ENCODE measurements at places on chromosomes 13 and 19.

DNA sequence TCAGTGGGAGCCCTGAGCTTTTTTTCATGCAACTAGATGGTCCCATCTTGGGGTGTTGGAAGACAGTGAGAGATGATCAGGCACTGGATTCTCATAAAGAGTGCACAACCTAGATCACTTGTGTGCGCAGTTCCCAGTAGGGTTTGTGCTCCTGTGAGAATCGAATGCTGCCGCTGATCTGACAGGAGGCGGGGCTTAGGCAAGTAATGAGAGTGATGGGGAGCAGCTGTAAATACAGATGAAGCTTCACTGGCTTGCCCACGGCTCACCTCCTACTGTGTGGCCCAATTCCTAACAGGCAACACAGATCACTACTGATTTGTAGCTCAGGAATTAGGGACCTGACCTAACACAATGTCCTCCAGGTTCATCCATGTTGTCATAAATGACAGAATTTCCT is 43.6 kb upstream of the UBAC2 start:
- no peak for DNase-seq

GRCh38 chr13:105272660-105273631 is 1262.5 kb downstream of the EFNB2 start:
- DNase-seq = no peak

DNA sequence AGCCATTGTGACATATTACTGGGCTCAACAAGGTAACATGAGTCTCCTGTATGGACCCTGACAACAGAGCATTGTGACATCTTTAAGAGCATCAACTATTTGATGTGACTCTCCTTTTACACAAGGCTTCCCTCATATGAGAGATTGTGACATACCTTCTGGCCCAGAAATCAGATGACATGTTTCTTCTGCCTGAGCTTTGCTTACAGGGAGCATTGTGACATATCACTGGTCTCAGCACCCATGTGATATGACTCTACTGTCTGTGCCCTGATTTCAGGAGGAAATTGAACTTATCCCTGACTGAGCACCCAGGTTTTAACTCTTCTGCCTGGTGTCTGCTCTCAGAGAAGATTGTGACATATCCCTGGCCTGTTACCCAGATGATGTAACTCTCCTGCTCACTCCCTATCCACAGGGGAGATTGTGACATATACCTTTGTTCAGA is 15.9 kb upstream of the ZNF681 start:
- DNase-seq = no peak

DNA sequence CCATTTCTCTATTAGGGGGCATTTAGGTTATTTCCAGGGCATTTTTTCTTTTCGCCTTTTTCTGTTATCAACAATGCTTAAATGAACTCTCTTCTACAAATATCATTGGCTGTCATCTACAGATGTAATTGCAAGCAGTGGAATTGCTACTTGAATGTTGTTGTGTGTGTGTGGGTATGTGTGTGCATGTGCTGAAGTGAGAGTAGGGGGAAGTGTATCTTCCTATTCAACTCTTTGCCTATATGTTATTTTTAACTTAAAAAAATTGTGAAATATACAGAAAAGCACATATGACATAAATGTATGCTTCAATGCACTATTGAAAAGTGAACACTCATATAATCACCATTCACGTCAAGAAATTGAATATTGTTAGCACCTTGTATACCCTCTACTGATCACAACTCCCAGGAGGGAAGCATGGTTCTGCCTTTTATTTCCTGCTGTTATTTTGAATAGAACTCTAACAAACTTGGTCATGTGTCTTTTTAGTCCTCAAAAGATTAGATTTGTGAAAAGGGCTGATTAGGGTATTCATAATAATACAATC is 24.7 kb downstream of the WDFY2 start:
- no peak for DNase-seq

GRCh38 chr13:27172495-27172842 is 858 bp upstream of the USP12 start:
- DNase-seq = peak; percentile 0

DNA sequence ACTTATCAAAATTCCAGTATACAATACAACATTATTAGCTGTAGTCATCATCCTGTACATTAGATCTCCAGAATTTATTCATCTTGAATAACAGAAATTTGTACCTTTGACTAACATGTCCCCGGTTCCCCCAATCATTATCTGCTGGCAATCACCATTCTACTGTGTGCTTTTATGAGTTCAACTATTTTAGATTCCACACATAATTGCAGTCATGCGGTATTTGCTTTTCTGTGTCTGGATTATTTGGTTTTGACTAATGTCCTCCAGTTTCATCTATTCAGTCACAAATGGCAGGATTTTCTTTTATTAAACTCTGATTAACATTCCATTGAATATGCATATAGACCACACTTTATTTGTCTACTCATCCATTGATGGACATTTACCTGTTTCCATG is 530.7 kb upstream of the SLITRK1 start:
- DNase-seq = no peak

DNA sequence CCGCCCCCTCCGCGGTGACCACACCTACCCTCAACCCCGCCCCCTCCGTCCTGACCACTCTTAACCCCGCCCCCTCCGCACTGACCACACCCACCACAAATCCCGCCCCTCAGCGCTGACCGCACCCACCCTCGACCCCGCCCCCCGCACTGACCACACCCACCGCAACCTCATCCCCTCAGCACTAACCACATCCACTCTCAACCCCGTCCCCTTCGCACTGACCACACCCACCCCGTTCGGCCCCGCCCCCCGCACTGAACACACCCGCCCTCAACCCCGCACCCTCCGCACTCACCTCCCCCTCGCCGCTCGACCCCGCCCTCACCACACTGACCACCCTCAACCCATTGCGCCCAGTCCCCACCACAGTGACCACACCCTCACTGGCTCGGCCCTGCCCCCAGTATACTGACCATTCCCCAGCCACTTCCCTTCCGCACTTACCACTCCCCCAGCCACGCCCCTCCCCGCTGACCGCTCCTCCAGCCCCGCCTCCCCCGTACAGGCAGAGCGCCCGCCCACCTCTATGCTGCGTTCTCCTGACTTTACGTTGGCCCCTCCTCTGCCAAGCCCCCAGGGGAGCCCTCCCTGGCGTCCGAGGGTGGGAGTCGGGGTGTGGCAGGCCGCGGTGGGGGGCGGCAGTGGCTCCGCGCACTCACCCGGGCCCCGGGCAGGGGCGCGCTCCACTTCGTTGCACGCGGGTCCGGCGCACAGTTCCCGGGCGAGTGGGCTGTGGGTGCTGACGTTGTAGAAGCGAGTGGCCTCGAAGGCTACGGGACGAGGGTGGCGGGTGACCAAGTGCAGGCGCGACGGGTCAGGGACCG is 8.4 kb downstream of the F2RL3 start:
- no peak for DNase-seq

Data from NCI-H1436 treated with DMSO at 0.1 percent for 48 hours (cell line).